ENCODE measurements at places on chromosomes 3 and 15. TPM values are rescaled to one million over a fixed set of nuclear protein-coding genes. Genes with fewer than 3 reads are reported as not detected.
A peak's percentile ranks its signal among the peaks of the same experiment; 100 is the strongest.

DNA sequence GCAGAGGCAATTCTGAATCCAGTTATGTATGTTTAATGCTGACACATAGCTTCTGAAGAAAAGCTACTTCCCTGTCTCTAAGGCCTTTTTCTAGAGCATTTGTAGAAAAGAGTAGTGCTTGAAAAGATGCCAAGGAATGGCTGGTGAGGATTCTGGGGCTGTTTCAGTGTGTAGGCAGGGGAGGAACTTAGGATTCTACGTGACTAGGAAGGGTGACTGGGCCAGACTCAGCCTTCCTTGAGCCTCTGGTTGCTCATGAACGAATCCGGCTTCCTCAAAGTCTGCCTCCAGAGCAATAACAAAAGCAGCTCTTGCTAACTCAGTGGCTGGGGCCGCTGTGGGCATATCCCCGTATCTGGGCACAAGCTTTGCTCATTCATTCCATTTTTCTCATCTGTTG lies 104.8 kb upstream of the WNT5A start:
- no peak overlapping the region for H3K4me3 ChIP-seq
- H3K27me3 ChIP-seq, result no peaks in the 10 kb centered on the region
- no peaks in the 10 kb centered on the region for H3K36me3 ChIP-seq
- H3K4me1 ChIP-seq, result no peaks in the 10 kb centered on the region
- DNase-seq, result no peak

GRCh38 chr3:53566461-53567145 lies 72.2 kb downstream of the CACNA1D start:
- no peaks in the 10 kb centered on the region for H3K4me1 ChIP-seq
- H3K36me3 ChIP-seq, result no peaks in the 10 kb centered on the region

GRCh38 chr3:180646187-180646790 lies 33.0 kb downstream of the CCDC39 start:
- no peaks in the 10 kb centered on the region for H3K4me1 ChIP-seq
- H3K27me3 ChIP-seq, result peaks cover 8% of the 10 kb centered on the region
- no peak overlapping the region for H3K4me3 ChIP-seq
- DNase-seq, result no peak
- no peak overlapping the region for H3K27ac ChIP-seq

GRCh38 chr3:185153861-185154629 lies 1.2 kb upstream of the C3orf70 start:
- no peak for DNase-seq
- no peak overlapping the region for H3K4me3 ChIP-seq
- H3K27ac ChIP-seq, result no peak overlapping the region
- no peaks in the 10 kb centered on the region for H3K36me3 ChIP-seq
- H3K27me3 ChIP-seq, result peaks cover 39% of the 10 kb centered on the region

DNA sequence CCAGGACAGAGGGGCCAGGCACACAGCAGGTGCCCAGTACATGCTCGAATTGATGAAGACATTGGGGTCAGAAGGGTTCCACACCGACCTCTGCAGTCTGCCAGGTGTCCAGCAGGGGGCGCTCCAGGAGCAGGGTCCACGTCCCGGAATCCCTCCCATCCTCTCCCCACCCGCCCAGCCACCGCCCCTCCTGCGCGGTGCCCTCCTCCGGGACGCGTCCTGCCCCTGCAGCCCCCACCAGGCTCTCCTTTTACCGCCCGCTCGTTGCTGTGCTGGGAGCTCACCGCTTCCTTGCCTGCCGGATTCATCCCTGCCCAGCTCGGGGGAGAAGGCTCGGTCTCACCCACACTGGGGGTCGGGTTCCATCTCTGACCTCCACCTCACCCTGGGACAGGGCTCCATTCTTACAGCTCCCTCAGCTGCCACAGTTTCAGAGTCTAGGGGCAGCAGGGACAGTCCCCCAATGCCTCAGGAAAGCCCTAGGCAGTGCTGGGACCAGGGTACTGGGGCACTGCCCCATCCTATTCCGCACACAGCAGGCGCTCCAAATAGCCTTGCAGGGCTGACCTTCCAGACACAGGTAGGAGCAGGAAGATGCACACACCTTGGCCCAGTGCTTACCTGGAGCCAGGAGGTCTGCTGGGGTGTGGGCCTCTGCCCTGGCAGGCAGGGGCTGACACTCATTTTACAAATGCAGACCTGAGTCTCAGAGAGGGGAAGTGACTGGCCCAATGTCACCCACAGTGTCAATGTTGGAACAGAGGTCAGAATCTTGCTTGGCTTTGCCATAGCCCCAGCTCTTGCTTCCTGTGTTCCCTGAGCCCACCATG lies 31.0 kb downstream of the GRIP2 start:
- no peak overlapping the region for H3K4me3 ChIP-seq
- no peaks in the 10 kb centered on the region for H3K4me1 ChIP-seq
- H3K27ac ChIP-seq, result no peak overlapping the region
- H3K27me3 ChIP-seq, result no peaks in the 10 kb centered on the region
- no peaks in the 10 kb centered on the region for H3K36me3 ChIP-seq

- no peak overlapping the region for H3K4me3 ChIP-seq
- no peak overlapping the region for H3K27ac ChIP-seq
- H3K27me3 ChIP-seq, result peaks cover 17% of the 10 kb centered on the region
- no peak for DNase-seq
Observed at GRCh38 chr3:134904776-134905646, 110.0 kb downstream of the EPHB1 start.

DNA sequence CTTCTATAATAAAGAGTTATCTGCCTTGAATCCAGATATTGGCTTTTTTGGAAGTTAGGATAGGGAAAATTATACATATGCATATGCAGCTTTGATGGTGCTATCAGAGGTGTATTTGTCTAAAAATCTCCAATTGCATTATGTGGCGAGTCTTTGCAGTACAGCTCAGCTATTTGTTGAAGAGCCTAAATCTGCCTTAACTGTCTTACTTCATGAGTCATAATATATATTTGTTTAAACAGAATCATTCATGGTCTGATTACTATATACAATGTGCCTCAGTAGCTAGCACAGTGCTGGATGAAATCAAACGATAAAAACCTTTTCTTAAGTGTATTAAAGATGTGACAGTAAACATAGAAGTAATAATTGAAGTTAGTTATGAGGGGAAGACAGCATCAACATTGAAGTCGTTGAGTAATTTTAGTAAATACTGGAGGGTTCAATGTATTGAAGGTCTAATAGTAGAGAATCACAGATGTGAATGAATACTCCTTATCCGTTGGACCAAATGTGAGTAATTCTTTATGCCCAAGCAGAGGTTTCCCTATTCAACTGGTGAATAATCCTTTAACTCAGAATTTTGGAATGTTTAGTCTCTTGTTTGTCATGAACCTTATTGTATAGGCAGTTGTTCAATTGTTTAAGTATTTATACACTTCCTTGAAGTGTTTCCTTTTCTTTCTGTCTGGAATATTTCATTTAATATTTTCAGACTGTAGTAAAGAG lies 74.8 kb upstream of the NAALADL2 start:
- H3K4me1 ChIP-seq, result no peaks in the 10 kb centered on the region
- H3K27me3 ChIP-seq, result no peaks in the 10 kb centered on the region
- no peak overlapping the region for H3K4me3 ChIP-seq
- no peaks in the 10 kb centered on the region for H3K36me3 ChIP-seq

GRCh38 chr3:106371221-106371970 lies 502.6 kb upstream of the CBLB start:
- no peak for DNase-seq
- H3K4me1 ChIP-seq, result no peaks in the 10 kb centered on the region
- no peak overlapping the region for H3K27ac ChIP-seq

DNA sequence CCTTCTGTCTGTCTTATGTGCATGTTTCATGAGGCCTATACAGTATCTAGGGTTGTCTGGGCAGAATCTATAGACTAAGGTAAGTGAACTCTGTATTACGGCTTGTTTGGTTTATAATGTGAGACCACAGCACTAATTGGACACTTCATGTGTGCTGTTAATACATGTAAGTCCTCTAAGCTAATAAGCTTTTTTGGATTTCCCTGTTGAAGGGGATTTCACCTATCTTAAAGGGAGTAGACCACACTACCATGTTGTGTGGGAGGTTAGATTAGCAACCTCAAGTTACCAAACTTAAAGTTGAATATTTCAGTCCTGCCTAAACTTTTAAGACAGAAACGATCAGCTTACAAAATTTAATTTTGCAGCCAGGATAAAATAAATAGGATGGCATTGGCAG lies 189.8 kb upstream of the GOLIM4 start:
- H3K4me1 ChIP-seq, result no peaks in the 10 kb centered on the region
- no peak overlapping the region for H3K27ac ChIP-seq
- no peak for DNase-seq
- H3K36me3 ChIP-seq, result no peaks in the 10 kb centered on the region
- H3K4me3 ChIP-seq, result no peak overlapping the region
- no peaks in the 10 kb centered on the region for H3K27me3 ChIP-seq

GRCh38 chr3:170007031-170007663 lies 30.6 kb upstream of the GPR160 start:
- H3K36me3 ChIP-seq, result peaks cover 2% of the 10 kb centered on the region
- peak overlapping the region; percentile 1 for H3K4me3 ChIP-seq
- H3K27me3 ChIP-seq, result no peaks in the 10 kb centered on the region
- DNase-seq, result peak; percentile 70
- H3K27ac ChIP-seq, result peak overlapping the region; percentile 85

GRCh38 chr3:89038869-89039268 lies 68.6 kb upstream of the EPHA3 start:
- H3K4me3 ChIP-seq, result no peak overlapping the region
- H3K36me3 ChIP-seq, result no peaks in the 10 kb centered on the region
- no peak overlapping the region for H3K27ac ChIP-seq
- no peak for DNase-seq
- no peaks in the 10 kb centered on the region for H3K27me3 ChIP-seq

DNA sequence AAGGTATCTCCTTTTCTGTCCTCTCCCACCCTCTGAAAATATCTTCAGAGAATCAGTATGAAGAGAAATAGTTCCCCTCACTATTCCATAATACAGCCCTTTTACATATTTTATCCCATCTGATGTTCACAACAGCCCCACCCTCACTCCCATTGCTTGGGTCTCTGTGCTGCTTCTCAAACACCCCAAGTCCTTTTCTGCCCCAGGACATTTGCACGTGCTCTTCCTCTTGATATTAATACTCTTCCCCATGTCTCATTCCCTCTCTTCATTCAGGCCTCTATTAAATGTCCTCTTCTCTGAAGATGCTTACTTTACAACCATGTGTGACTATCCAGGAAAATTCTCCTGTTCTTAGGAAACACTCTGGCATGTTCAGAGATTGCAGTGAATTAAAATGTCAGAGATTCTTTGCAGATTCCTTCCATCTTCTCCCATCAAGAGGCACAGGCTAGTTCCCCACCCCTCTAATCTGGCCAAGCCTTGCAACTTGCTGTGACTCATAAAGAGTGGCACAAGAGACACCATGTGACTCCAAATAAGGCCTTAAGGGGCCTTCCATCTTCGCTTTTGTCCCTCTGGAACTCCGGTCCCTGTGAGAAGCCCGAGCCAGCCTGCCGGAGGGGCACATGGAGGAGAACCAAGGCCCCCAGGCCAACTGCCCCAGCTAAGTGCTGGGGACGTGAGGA lies 128.5 kb downstream of the CHSY1 start:
- H3K4me3 ChIP-seq, result no peak overlapping the region
- no peaks in the 10 kb centered on the region for H3K27me3 ChIP-seq
- no peak for DNase-seq
- peaks cover 67% of the 10 kb centered on the region for H3K4me1 ChIP-seq
- H3K27ac ChIP-seq, result peak overlapping the region; percentile 50

DNA sequence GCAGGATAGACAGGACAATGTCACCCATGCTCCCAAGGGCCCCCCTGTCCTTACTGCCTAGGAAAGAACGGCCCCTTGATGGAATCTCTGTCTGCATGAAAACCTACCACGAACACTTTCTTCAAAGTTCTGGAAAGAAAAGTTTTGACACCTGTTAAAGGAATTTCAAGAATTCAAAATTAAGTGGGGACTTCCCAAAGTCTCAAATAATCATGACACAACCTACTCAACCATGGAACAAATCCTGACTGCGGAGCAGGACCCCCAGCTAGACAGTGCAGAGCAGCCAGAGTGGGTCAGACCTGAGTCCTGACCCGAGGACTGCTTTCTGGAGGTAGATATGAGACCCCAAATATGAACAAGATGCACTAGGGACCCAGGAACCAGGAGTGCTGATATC lies 245.3 kb upstream of the NSMCE3 start:
- no peak overlapping the region for H3K27ac ChIP-seq
- H3K27me3 ChIP-seq, result no peaks in the 10 kb centered on the region
- no peak overlapping the region for H3K4me3 ChIP-seq

GRCh38 chr3:81293156-81293555 lies 468.3 kb downstream of the GBE1 start:
- H3K27ac ChIP-seq, result no peak overlapping the region
- DNase-seq, result no peak
- H3K36me3 ChIP-seq, result no peaks in the 10 kb centered on the region

GRCh38 chr15:59399465-59400102 lies 26.9 kb upstream of the MYO1E start:
- DNase-seq, result no peak
- peaks cover 15% of the 10 kb centered on the region for H3K4me1 ChIP-seq
- no peaks in the 10 kb centered on the region for H3K36me3 ChIP-seq
- H3K27me3 ChIP-seq, result peaks cover 49% of the 10 kb centered on the region

DNA sequence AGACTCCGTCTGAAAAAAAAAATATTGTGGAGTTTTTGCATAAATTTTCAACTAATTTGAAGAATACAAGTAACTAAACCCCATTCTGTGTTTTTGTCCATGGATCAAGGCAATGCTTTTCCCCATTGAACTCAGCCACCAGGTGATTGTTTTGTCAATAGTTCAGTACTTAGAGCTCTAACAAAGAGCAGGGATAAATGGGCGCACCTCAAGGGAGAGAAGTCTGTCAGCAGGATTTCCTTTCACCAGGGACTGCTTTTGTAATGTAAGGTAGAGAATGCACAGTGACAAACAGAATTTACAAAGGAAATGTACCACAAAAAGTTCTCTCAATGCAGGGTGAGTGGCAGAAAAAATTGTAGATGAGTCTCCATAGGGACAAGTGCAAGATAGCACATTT lies 10.8 kb upstream of the ATP13A5 start:
- no peaks in the 10 kb centered on the region for H3K4me1 ChIP-seq
- no peak for DNase-seq
- H3K4me3 ChIP-seq, result no peak overlapping the region
- H3K36me3 ChIP-seq, result no peaks in the 10 kb centered on the region

DNA sequence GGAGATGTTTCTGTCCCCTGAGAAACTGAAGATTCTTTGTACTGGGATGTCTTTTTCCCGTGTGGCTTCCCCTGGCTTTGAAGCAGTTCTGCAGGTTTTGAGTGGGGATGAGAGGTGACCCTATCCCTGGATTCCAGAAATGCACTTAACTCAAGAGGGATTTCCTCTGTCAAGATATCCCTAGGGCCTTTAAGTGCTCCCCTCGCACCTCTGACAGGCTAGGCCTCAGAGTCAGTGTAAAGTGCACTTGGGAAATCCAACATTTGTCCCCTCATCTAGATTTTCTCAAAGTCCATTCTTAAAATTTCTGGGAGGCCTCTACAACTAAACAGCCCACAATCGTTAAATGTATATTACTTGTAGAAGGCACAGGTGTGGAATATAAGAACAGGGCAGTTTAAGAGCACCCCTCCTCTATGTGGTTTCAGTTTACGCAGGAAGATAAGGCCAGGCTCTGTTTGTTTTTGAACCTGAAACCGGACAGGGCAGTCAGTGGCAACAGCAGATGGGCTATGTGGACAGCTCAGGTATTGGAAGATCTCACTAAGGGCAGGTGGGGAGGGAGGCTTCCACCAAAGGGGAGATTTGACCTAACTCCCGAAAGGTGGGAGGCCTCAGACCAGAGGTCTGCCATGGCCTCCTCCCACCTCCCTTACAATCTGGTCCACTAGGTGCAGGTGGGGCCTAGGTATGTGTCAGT lies 4.8 kb downstream of the C3orf52 start:
- peaks cover 49% of the 10 kb centered on the region for H3K4me1 ChIP-seq
- no peak overlapping the region for H3K4me3 ChIP-seq
- peak overlapping the region; percentile 31 for H3K27ac ChIP-seq
- H3K36me3 ChIP-seq, result peaks cover 5% of the 10 kb centered on the region

Gene SLC28A2
- total RNA-seq, result not detected

Gene TMCO5A
- not detected for total RNA-seq

Gene RNF123
- total RNA-seq, result 45.8 TPM

Gene TEX9
- total RNA-seq, result not detected

Gene BTBD1
- total RNA-seq, result 67.4 TPM

Gene PLA2G4D
- not detected for total RNA-seq

Gene CCDC54
- total RNA-seq, result not detected

Gene GLDN
- total RNA-seq, result not detected

Gene ZDHHC19
- total RNA-seq, result not detected

Measured in activated CD8-positive, alpha-beta T cell treated with anti-CD3 and anti-CD28 coated beads, Interleukin-2, amount 10 ng/mL, durations not matched to agents 7 days and 5 days (primary cell).